ENCODE measurements at places on chromosomes 1 and 21.

DNA sequence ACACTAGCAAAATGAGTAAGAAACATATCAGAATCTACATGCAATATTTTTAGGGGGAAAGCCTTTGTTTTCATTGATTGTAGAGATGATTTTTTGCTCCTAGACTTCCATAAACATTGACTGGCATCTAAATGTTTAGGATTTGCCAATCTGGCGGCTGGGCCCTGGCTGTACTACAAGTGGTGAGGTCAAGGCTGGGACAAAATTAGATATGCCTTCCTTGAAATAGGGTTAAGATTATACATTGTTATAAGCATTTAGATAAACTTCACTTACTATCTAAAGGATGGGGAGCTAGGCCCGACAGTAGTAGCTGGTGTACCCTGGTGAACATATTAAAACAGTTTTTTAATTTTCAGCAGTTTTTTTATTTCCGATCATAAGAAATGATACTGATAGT, 5.2 kb downstream of the NFIA start:
- no peak for DNase-seq

- DNase-seq = peak; percentile 80
Measured at GRCh38 chr1:110630839-110631663, 24.9 kb upstream of the KCNA2 start.

DNA sequence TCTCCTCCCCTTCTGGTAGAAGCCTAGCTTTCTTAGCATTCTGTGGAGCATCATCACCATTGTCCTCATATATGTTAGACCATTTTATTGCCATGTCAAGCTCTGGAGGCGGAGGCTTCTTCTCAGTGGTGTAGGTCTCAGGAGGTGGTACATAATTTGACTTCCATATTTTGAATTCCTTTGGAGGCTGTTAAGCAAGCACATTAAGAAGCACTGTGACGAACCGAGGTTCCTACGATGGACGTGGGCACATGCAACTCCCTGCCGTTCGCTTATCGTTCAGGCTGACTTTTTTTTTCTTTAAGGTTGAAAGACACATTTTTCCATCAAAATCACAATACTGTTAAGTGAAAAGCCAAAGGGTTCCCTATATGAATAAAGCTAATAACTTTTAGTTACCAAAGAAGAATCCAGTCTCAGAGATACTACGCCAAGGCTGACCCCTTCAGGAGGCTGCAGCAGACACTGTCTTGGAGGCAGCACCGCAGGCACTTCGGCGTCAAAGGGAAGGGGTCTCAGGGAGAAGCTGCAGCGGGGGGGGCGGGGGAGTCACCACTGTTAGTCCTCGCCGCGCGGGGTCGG, 835 bp downstream of the C1orf52 start:
- no peak for DNase-seq

DNA sequence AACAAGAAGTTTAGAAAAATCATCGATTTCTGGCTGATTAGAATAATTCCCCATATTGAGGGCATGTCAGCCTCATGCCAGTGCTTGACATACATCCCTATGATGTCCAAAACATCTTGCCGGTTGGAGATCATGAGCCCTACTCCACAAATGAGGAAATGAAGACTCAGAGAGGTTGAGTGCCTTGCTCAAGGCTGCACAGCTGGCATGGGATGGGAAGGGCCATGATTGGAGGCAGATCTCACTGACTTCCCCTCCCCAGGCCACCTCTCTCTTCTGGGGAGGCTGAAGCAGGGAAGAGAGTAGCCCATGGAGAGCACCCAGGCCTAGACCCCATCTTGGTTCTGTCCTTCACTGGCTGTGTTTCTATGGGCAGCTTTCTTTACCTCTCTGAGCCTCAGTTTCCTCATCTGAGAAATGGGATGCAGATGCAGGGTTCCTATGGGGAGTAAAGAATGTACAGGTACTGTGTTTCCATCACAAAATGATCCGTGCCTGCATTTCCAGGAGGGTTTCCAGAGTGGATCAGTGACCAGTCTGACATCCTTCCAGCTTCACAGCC, 145.7 kb downstream of the SYF2 start:
- no peak for DNase-seq

GRCh38 chr21:44761011-44761729, 40.5 kb downstream of the UBE2G2 start:
- no peak for DNase-seq

DNA sequence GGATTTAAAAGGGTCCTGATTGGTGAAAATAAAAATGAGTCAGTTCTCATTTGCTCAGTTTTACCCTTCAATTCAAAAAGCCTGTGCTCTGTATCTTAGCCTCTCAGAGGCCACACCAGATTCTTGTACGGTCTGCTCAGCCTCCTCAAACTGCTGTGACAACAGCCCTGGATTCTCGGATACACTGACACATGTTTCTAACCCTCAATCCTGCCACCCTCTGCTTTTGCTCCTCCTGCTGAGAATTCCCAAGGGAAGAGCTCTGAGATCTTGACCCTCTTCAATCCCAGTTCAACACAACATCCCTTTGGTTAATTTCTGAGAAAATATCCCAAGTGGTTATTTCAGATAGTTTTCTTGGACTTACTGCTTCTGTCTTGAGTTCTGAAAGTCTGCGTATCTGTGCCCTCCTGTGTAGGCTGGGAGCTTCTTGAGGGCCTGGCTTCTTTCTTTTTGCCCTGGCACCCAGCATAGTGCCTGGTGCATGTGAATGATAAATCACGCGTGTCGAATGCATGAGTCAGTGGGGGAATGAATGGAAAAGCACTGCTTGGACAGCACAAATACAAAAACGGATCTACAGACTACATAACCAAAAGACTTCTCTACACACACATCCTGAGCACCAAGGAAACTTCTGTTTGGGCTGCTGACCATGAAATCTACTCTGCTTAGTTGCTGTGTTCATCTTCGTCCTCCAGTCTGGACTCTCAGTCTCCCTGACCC, 24.5 kb downstream of the IRF2BP2 start:
- no peak for DNase-seq

DNA sequence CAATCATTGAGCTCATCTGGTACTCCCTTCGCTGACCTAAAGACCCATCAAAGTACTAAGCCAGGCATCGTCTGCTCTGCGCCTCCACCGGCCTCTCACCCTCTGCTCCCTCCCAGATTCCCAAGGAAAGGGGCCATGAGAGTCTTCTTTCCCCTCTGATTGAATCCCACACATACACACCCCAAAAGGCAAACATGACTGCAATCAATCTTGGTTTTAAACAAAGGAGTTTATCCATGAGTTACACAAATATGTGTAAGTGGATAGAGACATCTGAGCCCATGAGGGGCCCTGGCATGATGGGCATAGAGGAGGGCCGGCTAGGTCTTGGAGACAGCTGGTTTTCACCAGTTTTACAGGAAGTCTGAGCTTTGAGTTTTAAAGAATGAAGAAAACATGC, 50.9 kb downstream of the CAPN2 start:
- no peak for DNase-seq

DNA sequence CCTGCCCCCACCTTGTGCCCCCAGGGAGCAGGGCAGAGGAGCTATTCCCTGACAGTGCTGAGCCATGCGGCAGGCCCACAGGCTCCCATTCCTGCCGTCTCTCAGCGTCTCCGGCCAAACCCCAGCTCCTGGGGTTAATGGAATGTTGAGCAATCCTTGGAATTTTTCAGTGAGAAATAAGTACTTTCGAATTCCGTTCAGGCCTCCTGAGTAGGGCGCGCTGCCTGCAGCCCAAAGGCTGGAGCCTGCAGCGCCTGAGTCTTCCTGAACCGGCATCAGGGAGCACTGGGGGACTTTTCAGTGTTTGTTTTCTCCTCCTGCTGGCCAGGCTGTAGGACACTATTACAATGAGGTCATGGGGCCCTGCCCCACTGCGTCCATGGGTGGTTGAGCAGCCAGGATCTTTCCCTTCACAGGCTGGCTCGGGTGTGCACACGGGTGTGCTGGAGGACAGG, 33.3 kb upstream of the CSF1 start:
- DNase-seq = no peak

GRCh38 chr1:154807048-154807591, 63.0 kb downstream of the KCNN3 start:
- no peak for DNase-seq
